Stimulated activated CD8-positive, alpha-beta memory T cell treated with anti-CD3 and anti-CD28 coated beads, Interleukin-4, amount 100 ng/mL, for 1 hour (primary cell): ENCODE measurements at places on chromosomes 5 and 9.

GRCh38 chr5:2724031-2724581 lies 27.4 kb downstream of the IRX2 start:
- no peak for DNase-seq

GRCh38 chr5:176780176-176781053 lies 29.9 kb upstream of the UNC5A start:
- no peak for DNase-seq

GRCh38 chr5:122156724-122157325 lies 27.5 kb downstream of the ZNF474 start:
- no peak for DNase-seq

DNA sequence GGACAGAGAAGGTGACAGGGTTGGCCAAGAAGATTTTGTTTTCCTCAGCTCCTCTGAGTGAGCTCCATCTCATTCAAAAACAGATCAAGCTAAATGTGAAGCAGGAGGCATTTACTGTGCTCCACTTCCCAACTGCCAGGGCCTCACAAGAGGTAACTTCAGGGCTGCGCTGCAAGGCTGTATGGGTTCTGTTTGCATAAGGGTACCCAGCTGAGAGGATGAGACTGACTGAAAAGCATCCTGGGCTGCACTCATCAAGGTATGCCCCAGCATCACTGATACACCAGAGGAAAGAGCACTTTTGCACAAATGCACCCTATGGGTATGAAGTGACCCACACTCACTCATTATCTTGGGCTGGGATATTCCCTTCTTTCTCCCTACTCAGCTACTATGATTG lies 316.2 kb upstream of the HAPLN1 start:
- DNase-seq: no peak

GRCh38 chr5:160887780-160888179 lies 35.8 kb upstream of the ATP10B start:
- DNase-seq: no peak

- DNase-seq: no peak
Observed at GRCh38 chr5:132049559-132049958, 10.9 kb upstream of the IL3 start.

DNA sequence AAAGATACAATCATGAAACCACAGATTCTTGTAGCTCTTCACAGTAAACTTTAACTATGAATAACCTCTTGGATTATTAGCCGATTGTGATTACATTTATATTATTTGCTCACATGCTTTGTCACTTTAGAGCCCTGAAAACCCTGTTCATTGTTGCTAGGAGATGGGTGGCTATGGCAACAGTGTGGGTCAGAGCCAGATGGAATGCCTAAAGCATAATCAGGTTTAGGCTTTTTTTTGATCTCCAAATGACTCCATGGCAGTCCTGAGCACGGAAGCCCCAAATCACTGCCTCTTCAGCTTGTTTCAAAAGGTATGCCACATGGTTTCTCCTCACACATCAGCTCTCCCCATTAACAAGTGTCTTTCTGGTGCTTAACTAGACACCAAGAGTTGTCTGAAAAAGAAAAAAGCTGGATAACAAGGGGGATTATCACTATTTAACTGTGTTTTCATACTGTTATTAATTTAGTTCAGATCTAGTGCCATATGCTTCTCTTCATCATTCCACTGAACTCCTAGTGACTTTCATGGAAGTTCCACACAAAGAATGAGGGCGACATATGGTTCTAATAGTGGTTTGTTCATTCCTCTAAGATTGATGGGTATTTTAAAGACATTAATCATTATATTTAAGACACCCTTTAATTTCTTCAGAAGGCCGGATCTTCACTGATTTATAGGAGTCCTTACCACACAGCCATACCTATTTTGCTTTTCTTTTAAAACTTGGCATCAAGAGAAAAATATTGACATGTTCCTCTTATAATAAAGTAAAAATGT lies 88.8 kb upstream of the PAM start:
- no peak for DNase-seq
